Central memory CD8-positive, alpha-beta T cell (primary cell): ENCODE measurements at places on chromosomes 16 and 17.

DNA sequence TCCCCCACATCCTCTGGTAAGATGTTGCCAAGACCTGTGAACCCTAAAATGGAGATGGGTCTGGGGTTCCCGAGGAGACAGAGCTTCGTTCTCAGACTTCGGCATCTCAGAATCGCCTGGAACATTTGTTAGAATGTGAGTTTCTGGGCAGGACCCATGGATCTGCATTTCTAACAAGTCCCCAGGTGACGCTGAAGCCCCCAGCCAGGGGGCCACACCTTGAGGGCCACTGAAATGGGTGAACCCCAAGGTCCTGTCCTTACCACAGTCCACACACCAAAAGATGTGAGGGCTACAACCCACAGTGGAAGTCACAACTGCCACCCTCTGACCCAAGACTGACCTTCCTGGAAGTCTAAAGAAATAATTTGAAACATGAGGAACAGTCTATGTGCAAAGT is 14.0 kb downstream of the MPP3 start:
- DNase-seq: no peak

- DNase-seq: no peak
Observed at GRCh38 chr16:89137666-89138512, 33.7 kb upstream of the CDH15 start.

DNA sequence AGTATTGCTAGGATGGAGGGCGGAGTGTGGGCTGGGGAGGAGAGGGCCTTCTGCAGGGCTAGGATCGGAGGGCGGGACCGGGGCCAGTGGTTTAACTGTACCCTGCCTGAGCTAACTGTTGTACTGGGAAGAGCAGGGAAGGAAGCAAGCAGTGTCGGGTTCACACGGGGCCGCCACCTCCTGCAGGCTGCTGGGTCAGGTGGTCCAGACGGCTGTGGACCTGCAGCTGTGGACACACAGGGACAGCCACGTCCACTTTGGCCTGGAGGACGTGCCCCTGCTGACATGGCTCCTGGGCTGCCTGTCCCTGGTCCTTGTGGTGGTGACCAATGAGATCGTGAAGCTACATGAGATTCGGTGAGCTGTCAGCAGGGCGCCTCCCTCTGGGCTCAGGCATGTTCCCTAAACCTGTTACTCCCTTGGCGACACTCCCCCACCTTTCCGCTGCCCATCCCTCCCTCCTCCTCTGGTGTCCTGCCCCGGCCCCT is 16.6 kb downstream of the CASKIN2 start:
- no peak for DNase-seq

DNA sequence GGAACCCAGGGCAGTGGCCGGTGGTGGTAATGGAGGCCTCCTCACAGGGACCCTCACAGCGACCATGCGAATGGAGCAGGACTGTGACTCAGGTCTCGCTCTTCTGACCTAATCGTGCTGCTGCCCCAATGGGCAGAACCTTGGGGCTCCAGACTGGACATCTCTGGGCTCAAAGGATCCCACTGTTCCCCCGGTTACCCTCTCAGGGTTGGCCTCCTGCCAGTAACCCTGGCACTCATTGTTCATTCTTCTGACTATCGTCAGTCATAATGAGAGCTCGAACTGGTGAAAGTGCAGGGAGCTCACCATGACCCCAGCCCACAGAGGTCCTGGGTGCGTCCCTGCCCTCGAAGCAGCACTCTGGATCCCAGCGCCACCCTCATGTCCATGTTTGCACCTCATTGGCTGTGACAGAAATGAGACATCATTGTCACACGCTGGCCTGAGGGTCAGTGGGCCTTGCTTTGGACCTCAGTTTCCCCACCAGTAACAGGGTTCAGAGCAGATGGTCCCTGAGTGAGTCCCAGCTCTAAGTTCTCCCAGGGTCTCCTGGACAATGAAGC is 4.0 kb upstream of the NPRL3 start:
- no peak for DNase-seq

DNA sequence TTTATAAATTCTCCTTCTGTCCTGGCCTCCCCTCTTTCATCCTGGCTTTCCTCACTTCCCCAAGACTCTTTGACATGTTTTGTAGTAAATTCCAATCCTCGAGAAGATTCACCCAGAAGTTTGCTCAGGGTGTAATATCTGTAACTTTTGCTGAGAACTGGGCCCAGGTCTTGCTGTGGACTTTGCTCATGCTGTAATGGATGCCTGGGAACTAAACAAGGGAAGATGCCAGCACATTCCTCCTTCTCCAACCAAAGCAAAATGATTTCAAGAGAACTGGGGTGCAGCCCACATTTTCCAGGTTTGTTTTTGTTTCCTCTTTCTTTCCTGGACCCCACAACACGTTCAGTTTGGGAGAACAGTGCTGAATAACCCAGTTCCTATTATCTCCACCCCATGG is 6.6 kb upstream of the SALL1 start:
- no peak for DNase-seq

- no peak for DNase-seq
Observed at GRCh38 chr16:15849209-15849981, 7.4 kb downstream of the MYH11 start.

DNA sequence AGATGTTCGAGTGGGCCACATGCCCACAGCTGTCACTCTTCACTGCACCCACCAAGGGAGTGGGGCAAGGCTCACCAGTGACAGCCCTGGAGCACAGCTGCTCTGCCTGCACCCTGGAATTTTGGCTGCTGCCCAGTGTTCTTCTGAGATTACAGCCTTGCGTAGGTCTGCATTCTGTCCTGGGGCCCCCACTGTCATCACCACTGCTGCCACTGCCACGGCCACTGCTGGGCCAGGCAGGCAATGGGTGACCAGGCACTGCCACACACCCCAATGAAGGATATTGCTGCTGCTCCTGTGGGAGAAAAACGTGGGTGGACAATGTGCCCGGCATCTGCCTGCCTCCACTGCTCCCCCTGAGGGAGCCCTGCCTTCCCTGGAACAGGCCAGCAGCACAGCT is 1717.0 kb downstream of the TP53TG3F start:
- no peak for DNase-seq

GRCh38 chr17:9900784-9901183 is 4.3 kb downstream of the RCVRN start:
- no peak for DNase-seq

DNA sequence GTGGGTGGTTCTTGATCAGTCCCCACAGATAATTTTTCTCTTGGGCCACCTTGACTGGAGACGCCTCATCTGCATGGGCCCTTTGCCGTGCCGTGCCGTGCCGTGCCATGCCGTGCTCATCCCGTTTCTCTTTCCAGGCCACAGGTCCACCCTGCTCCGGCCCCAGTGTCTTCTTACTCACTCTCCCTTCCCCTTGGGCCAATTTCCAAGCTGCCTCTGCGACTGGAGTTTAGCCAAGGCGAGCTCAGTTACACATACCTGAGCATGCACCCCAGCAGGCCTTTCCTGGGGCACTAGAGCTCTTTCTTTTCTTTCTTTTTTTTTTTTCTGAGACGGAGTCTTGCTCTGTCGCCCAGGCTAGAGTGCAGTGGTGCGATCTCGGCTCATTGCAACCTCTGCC is 40.5 kb upstream of the MGAT5B start:
- DNase-seq: no peak

DNA sequence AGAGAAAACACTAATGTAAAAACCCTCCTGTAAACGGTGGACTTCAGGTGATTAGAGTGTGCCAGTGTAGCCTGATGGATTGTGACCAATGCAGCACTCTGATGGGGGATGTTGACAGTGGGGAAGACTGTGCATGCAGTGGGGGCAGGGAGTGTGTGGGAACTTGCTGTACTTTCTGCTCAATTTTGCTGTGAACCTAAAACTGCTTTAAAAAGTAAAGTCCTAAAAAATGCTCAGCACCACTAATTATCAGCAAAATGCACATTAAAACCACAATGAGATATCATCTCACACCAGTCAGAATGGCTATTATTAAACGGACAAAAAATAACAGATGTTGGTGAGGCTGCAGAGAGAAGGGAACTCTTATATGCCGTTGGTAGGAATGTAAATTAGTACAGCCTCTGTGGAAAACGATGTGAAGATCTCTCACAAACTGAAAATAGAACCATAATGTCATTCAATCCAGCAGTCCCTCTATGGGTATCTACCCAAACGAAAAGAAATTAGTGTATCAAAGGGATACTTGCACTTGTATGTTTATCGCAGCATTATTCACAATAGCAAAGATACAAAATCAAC is 9.7 kb upstream of the ULK2 start:
- no peak for DNase-seq

DNA sequence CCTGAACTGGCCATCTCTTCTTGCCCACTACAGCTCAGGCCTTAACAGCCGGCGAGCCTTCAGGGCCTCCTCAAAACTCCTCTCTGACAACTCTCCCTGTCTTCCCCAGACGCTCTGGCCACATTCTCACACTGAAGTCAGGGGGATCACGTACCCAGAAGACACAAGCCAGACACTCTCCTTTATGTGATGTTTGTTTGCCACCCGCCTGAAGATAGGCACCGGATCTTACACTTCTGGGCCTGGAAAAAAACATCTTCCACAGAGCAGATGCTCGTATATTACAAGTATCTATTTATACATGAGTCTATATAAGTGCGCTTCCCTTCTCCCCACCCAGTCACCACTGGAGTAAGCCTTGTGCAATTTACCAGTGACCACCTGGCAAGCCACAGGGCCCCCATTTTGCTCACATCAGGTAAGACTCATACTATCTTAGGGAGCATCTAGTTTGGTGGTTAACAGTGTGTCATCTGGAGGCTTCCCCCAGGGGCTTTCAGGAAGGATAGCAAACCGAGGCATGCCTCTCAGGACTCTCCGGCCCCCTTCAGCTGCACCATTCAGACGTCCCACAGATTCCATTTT is 349.4 kb downstream of the SOX9 start:
- DNase-seq: no peak

- DNase-seq: no peak
Observed at GRCh38 chr17:34424814-34425491, 61.9 kb upstream of the CCL1 start.

DNA sequence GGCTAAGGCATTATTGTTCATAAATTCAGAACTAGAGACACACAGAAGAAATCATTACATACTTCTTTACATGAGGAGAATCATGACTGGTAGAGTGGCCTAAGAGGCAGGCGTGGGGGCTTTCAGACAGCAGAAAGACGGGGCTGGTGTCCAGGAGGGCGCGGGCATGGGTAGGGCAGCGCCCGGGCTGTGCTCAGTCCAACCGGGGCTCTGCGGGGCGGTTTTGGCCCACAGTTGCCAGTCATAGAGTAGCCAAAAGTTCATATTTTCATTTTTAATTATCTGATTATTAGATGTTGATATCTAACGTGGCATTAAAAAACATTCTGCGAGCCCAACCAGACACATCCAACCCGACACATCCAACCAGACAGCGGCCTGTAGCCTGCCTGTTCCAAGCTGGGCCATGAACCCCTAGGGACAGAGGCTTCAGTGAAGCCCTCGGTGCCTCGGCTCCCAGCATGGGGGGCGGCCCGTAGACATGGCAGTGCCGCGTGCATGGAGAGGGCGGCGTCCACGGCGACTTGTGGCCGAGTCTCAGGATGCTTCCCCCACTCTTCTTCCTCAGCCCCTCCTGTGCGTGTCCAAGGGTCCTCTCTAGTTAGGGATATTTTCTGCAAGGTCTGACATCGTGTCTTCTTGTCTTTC is 162.4 kb upstream of the CHMP6 start:
- no peak for DNase-seq

- DNase-seq: no peak
Observed at GRCh38 chr17:10294180-10294579, 78.6 kb downstream of the MYH13 start.
